ENCODE measurements at places on chromosomes 5 and 9.

DNA sequence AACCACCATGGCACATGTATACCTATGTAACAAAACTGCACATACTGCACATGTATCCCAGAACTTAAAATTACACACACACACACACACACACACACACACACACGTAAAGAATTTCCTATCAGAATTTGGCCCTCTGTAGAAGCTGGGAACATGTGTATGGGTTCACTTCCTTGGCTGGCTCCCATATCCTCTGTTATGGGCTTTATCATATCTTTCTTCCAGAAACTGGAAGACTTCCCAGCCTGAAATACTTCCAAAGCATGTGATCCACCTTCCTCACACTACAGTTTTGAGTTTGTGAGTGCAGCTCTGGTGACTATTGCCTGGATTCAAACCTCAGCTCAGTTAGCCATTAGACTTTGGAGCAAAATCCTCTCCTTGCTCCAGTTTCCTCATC, 78.6 kb upstream of the GDNF start:
- no peaks in the 10 kb centered on the region for H3K4me1 ChIP-seq
- no peak overlapping the region for H3K27ac ChIP-seq
- no peak for DNase-seq
- no peaks in the 10 kb centered on the region for H3K27me3 ChIP-seq
- H3K36me3 ChIP-seq: no peaks in the 10 kb centered on the region
- H3K4me3 ChIP-seq: no peak overlapping the region

DNA sequence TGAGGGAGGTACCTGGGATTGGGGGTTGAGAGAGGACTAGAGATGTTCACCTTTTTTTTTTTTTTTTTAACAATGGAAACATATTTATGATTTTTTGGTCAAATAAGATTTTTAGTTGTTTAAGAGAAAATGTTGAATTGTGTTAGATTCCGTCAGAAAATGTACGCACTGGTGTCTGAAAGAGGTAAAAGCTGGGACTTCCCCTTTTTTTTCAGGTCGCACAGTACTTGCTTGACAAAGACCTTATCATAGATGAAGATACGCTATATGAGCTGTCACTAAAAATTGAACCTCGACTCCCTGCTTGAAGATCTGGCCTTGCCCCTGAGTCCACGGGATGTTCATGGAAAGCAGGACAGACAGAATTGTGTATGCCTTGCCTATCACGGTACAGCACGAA, 7.7 kb upstream of the CKMT2 start:
- no peak overlapping the region for H3K27ac ChIP-seq
- H3K36me3 ChIP-seq: no peaks in the 10 kb centered on the region
- no peak for DNase-seq
- H3K4me3 ChIP-seq: no peak overlapping the region
- no peaks in the 10 kb centered on the region for H3K27me3 ChIP-seq
- H3K4me1 ChIP-seq: no peaks in the 10 kb centered on the region

GRCh38 chr5:16461782-16462181, 3.8 kb downstream of the ZNF622 start:
- peaks cover 75% of the 10 kb centered on the region for H3K4me1 ChIP-seq
- H3K27ac ChIP-seq: no peak overlapping the region
- peaks cover 36% of the 10 kb centered on the region for H3K36me3 ChIP-seq
- no peak for DNase-seq
- H3K27me3 ChIP-seq: no peaks in the 10 kb centered on the region
- H3K4me3 ChIP-seq: no peak overlapping the region

DNA sequence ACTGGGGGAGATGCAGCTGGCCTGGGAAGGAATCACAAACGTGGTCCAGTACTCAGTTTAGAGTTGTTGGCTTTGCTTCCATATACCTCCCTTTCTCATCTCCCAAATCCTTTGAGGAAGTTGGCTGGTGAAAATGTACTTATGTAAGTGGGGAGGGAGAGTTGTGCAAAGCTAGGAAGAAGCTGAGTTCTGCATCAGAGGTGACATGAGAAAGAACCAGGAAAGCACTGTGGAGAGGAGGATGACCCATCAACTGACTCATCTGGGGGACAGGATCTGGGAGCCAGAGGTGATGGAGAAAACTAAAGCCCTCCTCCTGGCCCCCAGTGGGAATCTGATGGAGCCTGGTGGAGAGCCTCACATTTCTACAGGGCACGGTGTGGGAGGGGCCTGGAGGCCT, 16.2 kb downstream of the KCNMB1 start:
- no peak overlapping the region for H3K4me3 ChIP-seq
- no peaks in the 10 kb centered on the region for H3K27me3 ChIP-seq
- no peaks in the 10 kb centered on the region for H3K36me3 ChIP-seq
- no peak for DNase-seq

DNA sequence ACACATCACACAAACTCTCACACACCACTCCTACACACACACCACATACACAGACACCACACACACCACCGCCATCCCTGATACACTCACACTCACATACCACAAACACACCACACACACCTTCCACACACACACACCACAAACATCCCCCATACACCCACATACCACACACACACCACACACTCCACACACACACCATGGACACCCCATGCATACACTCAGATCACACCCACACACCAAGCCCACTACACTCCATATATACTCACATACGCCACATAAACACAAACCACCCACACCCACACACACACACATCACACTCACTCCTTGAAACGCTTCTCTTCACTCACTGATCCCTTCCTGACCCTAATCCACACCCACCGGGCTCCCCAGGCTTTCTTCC, 9.1 kb upstream of the ANKRD18A start:
- H3K4me1 ChIP-seq: no peaks in the 10 kb centered on the region
- no peaks in the 10 kb centered on the region for H3K27me3 ChIP-seq
- DNase-seq: no peak
- H3K36me3 ChIP-seq: no peaks in the 10 kb centered on the region
- no peak overlapping the region for H3K27ac ChIP-seq

DNA sequence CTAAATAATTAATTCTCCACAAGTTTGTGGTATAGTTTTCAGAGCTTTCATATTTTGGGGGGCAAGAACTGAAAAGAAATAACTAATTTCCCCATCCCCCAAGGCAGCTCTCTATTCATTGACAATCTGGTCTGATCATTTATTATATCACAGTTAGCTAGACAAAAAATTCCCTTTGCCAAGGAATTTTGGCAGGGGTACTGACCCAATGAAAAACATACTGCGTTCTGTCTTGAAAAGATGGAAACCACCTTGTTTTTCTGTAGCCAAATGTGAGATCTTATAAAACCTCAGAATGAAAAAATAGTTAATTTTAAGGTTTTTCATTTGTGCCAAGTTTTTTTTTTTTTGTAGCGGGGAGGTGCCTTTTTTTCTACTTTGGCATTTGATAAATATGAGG, 1008.9 kb downstream of the EFNA5 start:
- no peak for DNase-seq
- H3K27me3 ChIP-seq: no peaks in the 10 kb centered on the region
- H3K27ac ChIP-seq: no peak overlapping the region
- H3K4me3 ChIP-seq: no peak overlapping the region

DNA sequence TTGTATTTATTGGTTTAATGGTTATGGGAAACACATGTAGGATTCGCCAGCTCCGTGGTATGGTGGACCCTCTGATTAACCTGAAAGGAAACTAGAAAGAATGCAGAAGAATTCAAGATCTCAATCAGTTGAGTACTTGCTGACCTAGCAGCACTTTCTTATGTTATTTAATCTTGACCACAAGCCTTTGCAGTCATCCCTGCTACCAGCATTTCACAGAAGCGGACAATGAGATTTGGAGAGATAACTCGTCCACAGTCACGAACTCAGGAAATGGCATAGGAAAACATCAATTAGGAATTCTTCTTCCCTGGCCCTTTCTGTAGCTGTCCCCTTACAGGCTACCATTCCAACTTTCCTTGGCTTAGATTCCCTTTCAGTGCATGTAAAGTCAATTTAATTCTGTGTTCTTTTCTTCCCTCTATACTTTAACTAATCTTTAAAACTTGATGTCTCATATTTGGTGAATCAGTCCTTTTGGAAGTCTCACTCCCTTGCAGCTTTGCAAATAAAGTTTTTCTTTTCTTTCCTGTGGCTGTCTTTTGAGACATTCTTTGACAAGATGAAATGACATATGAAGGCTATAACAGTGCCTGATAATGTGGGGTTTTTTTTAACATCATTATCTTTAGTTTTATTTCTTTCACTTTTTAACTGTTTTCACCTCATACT, 1.3 kb upstream of the SLC44A1 start:
- no peak for DNase-seq
- peaks cover 18% of the 10 kb centered on the region for H3K4me1 ChIP-seq
- H3K27me3 ChIP-seq: no peaks in the 10 kb centered on the region
- no peaks in the 10 kb centered on the region for H3K36me3 ChIP-seq
- H3K27ac ChIP-seq: no peak overlapping the region

- H3K4me1 ChIP-seq: no peaks in the 10 kb centered on the region
- H3K4me3 ChIP-seq: no peak overlapping the region
- H3K27me3 ChIP-seq: no peaks in the 10 kb centered on the region
- no peak overlapping the region for H3K27ac ChIP-seq
- no peak for DNase-seq
Measured at GRCh38 chr5:57831932-57832331, 349.3 kb upstream of the ACTBL2 start.
